ENCODE measurements at places on chromosomes 6 and 20.

GRCh38 chr20:40967700-40968099, 60.9 kb upstream of the TOP1 start:
- DNase-seq = no peak

GRCh38 chr6:1614448-1615150, 4.9 kb downstream of the FOXC1 start:
- DNase-seq = no peak

GRCh38 chr20:62965363-62965771, 12.9 kb downstream of the SLC17A9 start:
- DNase-seq = no peak

- DNase-seq = peak; percentile 100
Observed at GRCh38 chr6:80425089-80425823, 318.8 kb downstream of the BCKDHB start.

GRCh38 chr6:75268121-75268987, 16.2 kb downstream of the TMEM30A start:
- DNase-seq = peak; percentile 20

- no peak for DNase-seq
Observed at GRCh38 chr20:52895235-52895634, 76.9 kb upstream of the TSHZ2 start.

DNA sequence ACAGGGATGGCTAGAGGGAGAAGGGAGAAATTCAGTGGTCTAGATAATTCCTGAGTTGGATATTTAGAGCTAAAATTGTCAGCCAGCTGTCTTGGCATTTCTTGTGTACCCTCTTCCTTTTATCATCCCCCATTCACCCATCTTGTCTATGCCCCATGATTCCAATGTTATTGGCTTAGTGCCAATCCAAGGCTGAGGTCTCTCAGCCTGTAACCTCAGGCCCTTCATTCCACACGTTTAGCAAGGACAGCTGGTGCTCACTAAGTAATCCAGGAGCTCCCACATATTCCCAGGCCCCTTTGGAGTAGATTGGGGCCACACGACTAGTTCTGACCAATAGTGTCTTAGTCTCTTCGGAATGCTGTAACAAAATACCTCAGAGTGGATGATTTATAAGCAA, 112.4 kb upstream of the ATXN1 start:
- DNase-seq = no peak

DNA sequence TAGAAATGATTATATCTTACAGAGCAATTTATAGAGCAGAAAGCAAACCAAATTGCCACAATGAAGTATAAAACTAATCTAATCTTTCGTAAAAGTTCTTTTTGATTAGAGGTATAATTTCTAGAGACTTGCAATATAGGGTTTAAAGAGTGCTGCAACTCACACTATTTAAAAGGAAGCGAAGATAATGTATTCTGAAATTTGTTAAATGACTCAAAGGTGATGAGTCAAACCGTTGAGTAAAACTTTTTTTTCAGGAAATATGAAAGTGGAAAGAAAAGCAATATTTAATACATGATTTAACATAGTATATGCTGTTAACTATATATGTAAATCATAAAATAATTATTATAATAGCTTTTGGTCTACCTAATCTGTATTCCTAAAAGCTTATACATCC, 133.6 kb downstream of the SYNE1 start:
- peak; percentile 28 for DNase-seq

GRCh38 chr6:163960128-163960527, 545.6 kb downstream of the QKI start:
- DNase-seq = no peak

DNA sequence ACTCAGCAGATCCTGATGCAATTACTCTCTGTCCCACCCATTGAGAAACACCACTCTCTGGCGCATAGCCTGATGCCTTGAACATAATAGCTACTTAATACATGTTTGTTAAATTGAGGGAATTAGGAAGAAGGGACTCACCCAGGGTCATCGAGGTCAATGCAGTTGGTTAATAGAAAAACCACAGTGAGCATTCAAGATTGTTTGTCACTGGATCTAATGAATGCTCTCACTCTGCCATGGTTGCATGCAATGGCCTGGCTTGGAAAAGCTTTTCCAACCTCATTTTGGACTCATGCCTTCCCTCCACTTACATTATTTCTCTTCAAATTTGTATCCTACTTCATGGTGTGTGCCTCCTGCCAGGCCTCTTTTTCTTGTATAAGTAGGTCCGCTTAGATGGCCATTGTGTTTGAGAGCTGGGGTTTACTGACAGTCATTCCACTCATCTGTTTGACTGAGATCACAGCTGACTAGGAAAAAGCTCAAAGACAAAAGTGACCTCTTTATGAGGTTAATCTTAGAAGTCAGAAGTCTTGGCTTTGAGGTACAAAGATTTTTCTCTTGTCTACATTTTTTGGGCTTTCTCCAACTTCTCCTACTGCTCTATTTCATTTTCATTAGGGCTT, 154.8 kb upstream of the RAB32 start:
- no peak for DNase-seq

DNA sequence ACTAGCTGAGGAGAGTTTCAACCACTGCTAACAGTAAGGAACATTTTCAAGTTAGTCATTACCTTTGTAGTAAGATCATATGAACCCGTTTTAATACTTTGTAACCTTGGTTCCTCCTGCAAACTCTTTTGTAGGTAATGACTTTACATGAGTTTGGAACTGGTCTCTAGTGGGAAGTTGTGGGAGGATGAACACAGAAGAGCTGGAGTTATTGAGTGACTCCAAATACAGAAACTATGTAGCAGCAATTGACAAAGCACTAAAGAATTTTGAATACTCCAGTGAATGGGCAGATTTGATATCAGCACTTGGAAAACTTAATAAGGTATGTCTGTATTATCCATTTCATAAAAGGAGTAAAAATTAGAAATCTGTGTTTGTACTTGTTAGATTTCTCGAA, 29.3 kb downstream of the DOP1A start:
- DNase-seq = peak; percentile 30

- DNase-seq = no peak
Observed at GRCh38 chr20:56342783-56343182, 16.0 kb upstream of the FAM210B start.

- peak; percentile 89 for DNase-seq
Observed at GRCh38 chr6:142945049-142945445, at the start of gene HIVEP2. Gene HIVEP2 (minus strand): TSS chr6:142945176. CDS start chr6:142774738, 170,438 bp downstream.

GRCh38 chr6:98787961-98788360, 46.4 kb upstream of the POU3F2 start:
- no peak for DNase-seq

DNA sequence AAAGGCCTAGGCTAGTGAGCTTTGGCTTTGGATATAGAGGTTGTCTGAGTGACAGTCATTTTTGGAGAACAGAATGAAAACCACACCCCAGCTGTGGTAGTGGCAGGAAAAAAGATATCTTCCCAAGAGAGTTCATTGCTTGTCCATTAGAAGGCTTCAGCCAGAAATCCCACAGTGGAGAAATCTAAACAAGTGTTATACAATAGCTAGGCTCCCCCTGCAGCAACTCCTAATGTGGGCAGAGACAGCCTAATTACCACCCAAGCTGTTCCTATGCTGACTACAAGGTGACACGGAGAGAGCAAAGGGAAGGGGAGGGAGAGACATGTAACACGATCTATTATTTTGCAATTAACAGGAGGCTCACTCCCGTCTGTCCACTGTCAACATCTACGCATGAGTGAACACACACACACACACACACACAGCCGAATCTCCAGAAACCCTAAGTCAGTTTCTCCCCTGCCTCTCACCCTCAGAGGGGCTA, 147.5 kb upstream of the TCF21 start:
- DNase-seq = peak; percentile 23

GRCh38 chr20:33291830-33292355, 8.9 kb downstream of the BPIFB1 start:
- peak; percentile 6 for DNase-seq

DNA sequence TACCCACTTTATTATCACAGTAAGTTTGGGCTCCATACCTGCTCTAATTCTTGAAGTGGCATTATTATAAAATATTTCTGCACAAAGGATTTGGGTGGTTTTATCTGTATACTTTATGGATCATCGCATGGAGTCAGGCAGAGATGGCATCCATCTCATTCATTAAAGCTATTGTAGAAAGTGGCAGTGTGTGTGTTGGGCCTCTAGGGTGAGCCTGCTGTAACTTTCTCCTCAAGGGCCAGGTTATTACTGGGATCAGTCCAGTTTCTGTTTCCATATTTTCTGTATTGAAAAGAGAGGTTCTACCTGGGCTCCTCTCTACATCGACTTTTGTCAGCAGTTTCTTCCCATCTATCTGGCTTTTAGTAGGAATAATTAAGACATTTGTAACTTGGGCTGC, 511.1 kb downstream of the MMUT start:
- no peak for DNase-seq

DNA sequence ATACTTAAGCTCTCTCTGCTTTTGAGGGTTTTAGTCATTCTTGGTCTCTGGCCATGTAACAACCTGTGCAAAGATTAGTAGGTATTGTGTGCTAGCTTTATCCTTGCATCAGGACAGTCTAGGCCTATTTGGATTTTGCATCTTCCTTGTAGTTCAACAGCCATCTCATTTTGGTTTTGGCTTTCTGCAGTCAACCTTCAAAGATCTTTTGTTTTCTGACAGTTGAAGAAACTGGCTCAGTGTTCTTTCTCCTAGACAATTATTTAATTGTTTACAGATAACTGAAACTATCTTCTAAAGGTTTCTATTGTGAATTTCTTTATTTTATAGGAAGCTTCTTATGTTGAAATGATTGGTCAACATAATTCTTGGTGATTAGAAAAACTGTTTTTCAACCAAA, 307.5 kb downstream of the CDKAL1 start:
- DNase-seq = no peak

DNA sequence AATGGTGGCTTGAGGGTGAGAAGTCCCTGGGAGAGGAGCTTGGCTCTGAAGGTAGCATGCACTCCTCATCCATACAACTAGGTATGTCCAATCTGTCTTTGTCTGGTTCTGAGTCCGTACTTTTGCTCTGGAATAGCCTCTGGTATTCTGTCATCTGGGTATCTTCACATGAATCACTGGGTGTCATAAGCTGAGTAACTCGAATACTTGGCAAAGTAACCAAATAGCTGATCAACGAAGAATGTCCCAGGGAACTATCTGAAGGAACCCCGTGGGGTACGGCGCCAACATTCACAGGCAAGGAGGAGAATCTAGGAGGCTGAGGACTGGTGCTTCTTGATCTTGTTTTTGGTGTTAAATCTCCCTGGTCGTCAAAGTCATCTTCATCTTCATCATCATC, 184.8 kb downstream of the HIVEP2 start:
- peak; percentile 81 for DNase-seq

DNA sequence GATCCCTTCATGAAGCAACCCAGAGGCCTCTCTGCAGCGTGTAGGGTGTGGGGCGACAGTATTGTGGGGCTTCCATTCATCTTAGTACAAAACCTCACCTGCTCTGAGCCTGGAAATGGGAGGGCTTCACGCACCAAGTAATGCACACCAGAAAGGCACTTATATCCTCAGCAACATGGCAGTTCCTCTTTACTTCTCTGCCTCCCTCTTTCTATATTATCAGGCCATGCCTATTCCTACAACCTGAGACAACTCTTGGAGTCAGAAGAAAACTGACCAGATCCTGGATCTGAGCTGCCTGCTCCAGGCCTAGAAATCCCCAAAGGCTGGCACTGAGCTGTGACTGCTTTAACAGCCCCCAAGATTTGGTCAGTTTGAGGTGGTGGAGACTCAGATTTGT, 7.6 kb upstream of the ZNF76 start:
- no peak for DNase-seq

GRCh38 chr6:20655317-20655716, 121.1 kb downstream of the CDKAL1 start:
- DNase-seq = peak; percentile 21

- DNase-seq = no peak
Observed at GRCh38 chr6:82571455-82571854, 207.8 kb downstream of the TPBG start.

DNA sequence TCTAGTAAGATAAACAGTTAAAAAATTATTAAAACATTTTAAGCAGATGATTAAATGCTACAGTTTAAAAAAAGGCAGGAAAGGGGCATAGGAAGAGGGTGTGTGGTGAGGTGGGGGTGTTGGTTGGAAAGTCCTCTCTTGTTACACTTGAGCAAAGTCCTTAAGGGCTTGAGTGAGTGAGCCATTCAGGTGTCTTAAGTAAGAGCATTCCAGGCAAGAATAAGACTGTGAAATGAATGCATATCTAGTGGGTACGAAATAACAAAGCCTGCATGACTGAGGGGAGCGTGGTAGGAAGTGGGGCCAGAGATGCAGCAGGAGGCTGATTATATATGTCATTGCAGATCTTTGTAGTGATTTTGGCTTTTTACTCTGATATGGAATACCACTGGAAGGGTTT, 5.1 kb downstream of the CDKAL1 start:
- DNase-seq = no peak

- no peak for DNase-seq
Observed at GRCh38 chr20:9467995-9468394, 46.4 kb upstream of the LAMP5 start.

DNA sequence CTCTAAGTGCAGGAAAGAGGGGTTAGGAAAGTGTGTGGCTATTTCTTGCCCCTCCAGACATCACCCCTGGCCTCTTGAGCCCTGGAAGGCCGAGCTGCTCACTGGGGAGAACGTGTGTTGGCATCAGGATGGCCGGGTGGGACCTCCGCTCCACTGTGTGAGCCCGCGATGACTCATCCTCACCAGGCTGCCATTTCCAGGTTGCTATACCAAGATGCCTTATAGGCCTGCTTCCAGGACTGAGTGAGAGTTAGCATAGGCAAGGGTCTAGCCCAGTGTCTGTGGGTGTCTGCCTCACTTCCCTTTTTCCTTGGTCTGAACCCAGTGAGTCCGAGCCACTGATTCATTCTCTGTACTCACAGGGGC, 105.0 kb downstream of the MRPL14 start:
- DNase-seq = peak; percentile 40

DNA sequence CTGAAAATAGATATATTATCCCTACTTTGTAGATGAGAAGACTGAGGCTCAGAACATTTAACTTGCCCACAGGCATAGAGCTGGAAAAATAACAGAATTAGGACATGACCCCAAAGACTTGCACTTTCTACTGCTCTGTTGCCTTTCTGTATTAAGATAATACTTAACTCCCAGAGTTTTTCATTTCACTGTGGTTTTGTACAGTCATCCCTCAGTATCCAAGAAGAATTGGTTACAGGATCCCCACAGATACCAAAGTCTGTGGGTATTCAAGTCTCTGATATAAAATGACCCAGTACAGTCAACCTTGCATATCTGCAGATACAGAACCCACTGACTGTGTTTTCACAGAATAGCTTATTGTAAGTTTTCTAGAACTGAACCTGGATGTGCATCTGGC, 16.8 kb downstream of the MRS2 start:
- DNase-seq = no peak

DNA sequence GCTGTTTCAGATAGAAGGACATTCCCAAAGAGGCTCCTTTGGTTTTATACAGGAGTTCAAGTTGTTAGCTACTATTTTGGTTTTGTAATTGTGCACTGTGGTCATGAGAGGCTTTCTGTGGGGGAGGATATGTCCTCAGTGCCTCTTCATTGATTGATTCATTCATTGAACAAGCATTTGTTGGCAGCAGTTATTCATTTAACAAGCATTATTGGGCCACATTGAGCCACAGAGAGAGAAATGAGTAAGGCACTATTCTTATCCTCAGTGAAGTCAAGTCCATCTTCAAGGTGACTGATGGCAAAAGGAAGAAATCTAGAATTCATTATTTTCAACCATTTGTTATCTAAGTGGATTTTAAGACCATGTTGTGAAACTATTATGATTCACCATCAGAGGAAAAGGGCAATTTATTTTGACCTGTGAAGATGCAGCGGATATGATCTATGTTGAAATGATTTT, 697.2 kb upstream of the CITED2 start:
- peak; percentile 98 for DNase-seq

GRCh38 chr6:131054392-131055250, 8.4 kb downstream of the EPB41L2 start:
- DNase-seq = no peak

Data from fibroblast of skin of right biceps (primary cell).